T-helper 2 cell treated with Interferon-gamma antibody and Interleukin-4, amounts not matched to agents 100 ng/mL and 5 ng/mL, for 36 hours (primary cell): ENCODE measurements at places on chromosomes 11 and 22. TPM values are rescaled to one million over a fixed set of nuclear protein-coding genes. Genes with fewer than 3 reads are reported as not detected.

Gene KIAA0930
- total RNA-seq, result 16.3 and 18.6 TPM in 2 replicates

Gene ARL14EP
- 34.0 and 34.3 TPM in 2 replicates for total RNA-seq

Gene APOBEC3H
- total RNA-seq, result 19.3 and 20.0 TPM in 2 replicates

Gene MIOX
- 0.14 TPM in 1 of 2 replicates, not detected in the other for total RNA-seq

Gene PRR5
- 24.8 and 24.9 TPM in 2 replicates for total RNA-seq

Gene BATF2
- not detected in 2 replicates for total RNA-seq

Gene SCGB1D2
- not detected in 2 replicates for total RNA-seq

Gene RBMXL2
- 0.09 TPM in 1 of 2 replicates, not detected in the other for total RNA-seq

Gene MS4A15
- total RNA-seq, result not detected in 2 replicates

Gene RBFOX2
- 0.98 and 1.0 TPM in 2 replicates for total RNA-seq

Gene SYNGR1
- total RNA-seq, result 0.30 and 0.32 TPM in 2 replicates

Gene TYR
- total RNA-seq, result not detected in 2 replicates

Gene VSIG10L2
- total RNA-seq, result not detected in 2 replicates

Gene TMPRSS13
- 2.8 and 3.9 TPM in 2 replicates for total RNA-seq
